ENCODE measurements at places on chromosomes 16 and 17.

DNA sequence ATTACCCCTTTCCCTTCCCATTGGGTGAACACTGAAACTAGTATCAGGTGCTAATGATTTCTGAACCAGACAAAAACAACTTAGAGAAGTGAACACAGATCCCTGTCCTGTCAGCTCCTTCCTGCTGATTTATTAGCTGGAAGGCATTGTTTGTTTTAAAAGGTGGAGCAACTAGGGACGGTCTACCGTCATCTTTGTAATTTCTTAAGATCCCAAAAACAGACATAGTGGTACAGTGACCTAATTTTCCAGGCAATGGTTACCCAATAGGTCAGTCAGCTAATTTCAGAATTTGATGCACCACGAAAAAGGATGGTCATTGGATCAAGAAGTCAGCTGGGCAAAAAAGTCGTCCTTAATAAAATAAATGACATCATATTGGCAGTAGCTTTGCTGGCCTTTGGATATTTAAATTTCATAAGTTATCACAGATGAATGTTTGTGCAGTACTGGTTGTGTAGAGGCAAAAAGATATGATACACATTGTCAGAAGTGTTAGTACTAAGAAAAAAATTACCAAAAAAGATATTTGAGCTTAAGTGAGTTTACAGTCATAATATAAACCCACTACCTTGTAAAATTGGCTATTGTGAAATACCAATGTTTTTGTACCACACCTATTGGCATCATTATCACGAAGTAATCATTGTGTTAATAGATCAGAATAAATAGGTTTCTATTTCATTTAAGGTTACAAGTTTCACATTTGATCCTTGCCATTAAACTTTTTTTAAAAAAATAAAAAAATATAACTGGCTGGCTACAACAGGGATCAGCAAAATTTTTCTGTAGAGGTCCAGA lies 27.2 kb upstream of the KCNJ16 start:
- DNase-seq, result no peak

GRCh38 chr16:27700304-27700995 lies 150.5 kb downstream of the KATNIP start:
- DNase-seq, result no peak

DNA sequence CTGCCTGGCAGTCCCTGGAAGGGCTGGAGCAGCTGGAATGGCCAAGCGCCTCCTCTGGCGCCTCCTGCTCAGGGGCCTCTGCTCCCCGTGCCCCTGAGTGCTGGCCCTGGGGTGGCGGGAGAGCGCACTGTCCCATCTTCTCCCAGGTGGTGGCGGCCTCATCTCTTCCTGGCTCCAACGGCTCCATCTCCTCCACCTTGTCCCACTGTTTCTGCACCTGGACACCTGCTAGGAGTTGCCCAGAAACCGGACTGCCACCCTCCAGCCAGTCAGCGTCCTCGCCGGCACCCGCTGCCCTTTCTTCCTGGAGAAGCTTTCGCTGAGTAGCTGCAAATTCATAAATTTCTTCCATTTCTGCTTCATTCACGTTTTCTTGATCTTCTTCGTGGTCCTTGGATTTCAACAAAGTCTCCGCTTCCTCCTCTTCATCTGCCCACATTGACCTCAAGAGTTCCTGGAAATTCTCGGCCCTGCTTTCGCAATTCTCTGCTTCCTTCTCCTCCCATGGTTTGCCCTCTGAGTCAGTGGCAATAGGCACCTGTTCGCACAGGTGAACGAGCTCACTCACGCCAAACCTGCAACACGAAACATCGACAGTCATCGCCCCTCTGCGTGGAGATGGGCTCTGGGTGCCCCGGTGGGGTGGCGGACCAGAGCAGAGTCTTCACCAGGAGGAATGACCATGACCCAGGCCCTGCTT lies 13.7 kb upstream of the NLRC3 start:
- DNase-seq, result no peak

DNA sequence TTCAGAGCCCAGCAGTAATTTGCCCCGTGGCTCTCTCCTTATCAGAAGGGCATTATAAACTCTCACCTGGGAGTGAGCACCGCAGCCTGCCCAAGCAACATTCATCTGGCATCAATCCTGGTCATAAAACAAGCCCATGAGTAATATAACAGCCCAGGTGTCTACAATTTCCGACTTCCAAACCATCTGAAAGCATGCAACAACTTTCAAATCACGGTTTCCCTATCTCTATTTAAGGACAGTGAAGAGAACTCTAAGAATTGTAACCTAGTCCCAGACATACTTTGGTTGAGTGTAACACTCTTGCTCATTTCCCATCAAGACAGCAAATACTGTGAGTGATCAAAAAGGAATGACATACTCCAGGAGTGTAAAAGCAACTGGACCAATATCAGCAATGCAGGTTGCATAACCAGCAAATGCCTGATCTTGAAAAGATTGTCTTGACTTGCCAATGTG lies 487.4 kb upstream of the SOX9 start:
- no peak for DNase-seq

DNA sequence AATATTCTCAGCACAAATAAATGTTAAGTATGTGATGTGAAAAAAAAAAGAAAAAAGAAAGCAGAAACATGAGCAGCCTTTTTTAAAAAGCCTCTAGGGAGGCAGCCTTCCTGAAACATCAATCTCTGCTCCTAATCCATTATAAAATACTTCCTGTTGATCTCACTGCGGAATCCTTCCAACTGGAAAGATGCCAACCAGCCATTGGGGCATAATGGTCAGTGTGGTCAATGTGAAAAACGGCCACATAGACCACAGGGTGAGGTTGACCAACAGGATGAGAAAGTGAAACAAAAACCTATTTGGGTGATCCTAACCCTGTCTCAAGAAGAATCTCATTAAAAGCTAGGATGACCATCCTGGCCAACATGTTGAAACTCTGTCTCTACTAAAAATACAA lies 26.1 kb upstream of the ABCA8 start:
- DNase-seq, result no peak

- no peak for DNase-seq
Measured at GRCh38 chr16:9212621-9213020, 121.2 kb downstream of the HAPSTR1 start.

GRCh38 chr17:80938556-80938955 lies 53.1 kb upstream of the CHMP6 start:
- DNase-seq, result no peak

DNA sequence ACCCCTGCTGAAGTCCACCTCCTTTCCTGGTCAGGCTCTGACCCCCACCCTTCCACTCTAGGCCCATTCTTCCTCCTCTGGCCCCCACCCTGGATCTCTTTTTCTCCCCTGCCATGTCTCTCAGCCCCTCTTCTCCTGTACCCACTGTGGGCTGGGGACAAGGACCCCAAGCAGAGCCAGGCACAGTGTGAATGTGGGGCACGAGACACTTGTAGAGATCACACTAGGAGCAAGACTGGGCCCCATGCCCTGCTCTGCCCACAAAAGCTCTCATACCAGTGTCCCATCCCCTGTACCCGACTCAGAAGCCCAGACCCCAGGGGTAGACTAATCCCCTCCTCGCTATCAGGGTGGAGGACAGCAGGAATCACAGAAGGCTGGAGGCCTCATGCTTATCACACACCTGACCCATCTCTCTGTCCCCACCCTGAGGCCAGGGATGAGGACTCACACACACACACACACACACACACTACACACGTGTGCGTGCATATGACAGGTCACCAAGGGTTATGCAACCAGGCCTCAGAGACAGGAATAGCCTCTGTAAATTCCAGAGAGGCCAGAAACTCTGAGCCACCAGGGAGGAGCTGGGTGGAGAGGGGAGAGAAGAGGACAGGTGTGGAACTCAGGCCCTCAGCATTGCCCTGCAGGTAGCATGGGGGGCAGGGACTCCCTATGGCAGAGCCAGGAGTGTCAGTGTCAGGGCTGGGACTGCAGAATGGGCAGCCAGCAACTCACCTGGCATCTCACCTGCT lies 21.1 kb downstream of the ARHGAP27 start:
- DNase-seq, result no peak
